HT-29 (cell line): ENCODE measurements at places on chromosomes 6 and 20. TPM values are rescaled to one million over a fixed set of nuclear protein-coding genes. Genes with fewer than 3 reads are reported as not detected.

- no peak for DNase-seq
These were observed 99.5 kb downstream of the PRDM1 start for GRCh38 chr6:106185615-106186014.

DNA sequence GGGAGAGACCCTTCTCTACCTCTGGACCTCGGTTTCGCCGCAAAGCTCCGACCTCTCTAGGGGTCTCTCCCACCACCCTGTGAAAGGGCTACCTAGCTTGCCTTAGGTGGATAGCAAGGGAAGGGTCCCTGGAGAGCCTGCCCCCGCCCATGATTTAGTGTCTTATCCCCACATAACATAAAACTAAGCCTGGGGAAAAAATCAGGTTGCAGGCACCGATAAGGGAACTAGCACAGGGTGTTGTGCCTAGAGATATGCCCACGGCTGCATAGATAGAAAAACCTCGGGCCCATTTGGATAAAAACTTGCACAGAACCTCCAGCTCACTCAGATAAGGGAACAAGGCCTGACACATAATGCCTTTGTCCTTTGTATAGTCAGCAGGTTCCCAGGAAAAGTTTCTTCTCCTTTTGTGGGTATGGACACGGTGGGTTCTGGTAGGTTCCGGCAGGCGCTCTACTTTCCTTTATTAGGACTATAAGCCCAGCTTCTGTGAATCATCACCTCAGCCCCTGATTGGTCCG lies 846 bp downstream of the ZSCAN31 start:
- peak; percentile 96 for DNase-seq

- DNase-seq = no peak
These were observed 598.4 kb upstream of the MARCKS start for GRCh38 chr6:113258771-113259170.

- no peak for DNase-seq
These were observed 662 bp upstream of the CCR6 start for GRCh38 chr6:167122041-167122826.

ARHGAP40 gene
- 0.05 TPM in 1 of 2 replicates, not detected in the other for total RNA-seq

- no peak for DNase-seq
These were observed 56.3 kb upstream of the OLIG3 start for GRCh38 chr6:137550535-137550934.

DNA sequence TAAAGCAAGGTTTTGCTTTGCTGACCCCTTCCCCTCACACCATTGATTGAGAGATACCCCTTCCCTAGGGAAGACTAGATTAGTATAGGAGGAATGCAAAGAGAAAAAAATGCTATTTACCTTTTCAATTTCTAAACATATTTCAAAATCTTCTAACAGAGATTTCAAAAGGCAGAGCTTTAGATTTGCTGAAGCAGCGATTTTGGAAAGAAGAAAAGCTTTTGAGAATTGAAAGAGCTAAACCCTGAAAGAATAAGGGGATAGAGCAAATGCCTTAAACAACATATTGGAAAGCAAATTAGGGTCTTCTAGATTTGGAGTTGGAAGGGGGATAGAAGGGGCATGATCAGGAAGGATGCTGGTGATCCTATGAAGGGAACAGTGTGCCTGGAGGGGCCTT lies 46.5 kb upstream of the KLHL31 start:
- no peak for DNase-seq

MYMX gene
- not detected in 2 replicates for total RNA-seq

DNA sequence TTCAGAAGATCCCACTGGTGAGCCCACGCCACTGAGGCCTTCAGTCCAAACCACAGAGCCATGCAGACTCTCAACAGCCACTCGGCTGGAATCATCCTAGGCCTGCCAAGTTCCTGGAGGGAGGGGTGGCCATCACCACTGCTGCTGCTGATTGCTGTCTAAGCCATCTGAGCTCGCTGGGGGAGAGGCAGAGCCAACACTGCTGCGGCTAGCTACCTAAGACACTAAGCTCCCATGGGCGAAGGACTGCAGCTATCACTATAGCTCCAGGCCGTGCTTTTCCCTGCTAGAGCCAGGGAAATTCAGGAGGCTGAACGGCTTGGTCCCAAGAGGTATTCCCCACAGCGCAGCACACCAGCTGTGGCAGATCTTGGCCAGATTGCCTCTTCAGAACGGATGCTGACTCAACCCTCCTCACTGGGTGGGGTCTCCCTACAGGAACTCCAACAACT lies 73.6 kb downstream of the TBC1D32 start:
- DNase-seq = no peak

DNA sequence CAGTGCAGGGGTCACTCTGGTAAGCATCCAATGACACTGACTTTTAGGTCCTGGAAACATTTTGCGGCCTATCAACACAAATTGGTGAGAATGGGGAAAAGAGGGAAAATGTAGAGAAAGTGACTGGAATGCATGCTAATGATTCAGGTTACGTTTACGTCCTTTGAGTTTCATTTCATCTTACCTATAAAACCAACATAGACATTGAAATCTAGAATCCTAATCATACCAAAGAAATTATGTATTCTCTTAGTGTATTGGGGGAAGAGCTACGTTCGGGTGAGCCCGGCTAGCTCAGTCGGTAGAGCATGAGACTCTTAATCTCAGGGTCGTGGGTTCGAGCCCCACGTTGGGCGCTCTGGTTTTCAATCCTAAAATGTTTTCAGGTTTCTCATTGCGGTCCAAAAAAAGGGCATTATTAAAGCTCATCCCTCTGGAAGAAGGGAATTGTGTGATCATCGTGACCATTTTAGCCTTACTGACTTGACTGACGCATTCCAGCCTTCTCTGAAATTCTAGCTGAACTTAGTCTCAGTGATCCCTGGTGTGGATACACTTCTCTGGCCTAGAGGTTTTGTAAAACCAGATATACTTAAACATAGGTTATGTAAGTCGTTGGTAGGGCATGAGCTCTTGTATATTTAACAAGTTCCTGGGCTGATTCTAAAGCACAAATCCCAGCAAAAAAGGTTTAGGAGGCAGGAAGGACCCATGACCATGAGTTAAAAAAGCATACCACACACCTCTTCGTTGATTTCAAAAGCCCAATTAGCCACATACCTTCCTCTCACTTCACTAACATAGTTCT lies 18.3 kb downstream of the HMGN4 start:
- peak; percentile 85 for DNase-seq

DNA sequence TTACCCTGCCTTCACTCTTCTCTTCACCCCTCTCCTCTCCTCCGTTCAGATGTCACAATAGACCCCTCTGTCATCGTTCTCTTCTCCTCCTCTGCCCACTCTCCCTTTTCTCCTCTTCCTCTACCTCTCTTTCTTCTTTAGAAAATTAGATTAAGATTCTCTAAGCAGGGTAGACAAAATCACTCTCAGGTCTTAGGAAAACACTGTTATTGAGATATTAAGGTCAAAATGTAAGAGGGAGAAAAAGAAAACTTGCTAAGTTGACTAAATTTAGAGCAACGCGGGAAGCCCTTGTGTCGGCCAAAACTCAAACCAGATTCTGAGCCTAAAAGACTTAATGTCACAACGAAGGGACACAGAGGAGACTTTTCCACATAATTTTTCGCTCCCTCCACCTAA lies 22.1 kb upstream of the ZNF184 start:
- no peak for DNase-seq

MUC21 gene
- total RNA-seq = not detected in 2 replicates

GRCh38 chr20:63139356-63139755 lies 76.6 kb downstream of the YTHDF1 start:
- no peak for DNase-seq

DNA sequence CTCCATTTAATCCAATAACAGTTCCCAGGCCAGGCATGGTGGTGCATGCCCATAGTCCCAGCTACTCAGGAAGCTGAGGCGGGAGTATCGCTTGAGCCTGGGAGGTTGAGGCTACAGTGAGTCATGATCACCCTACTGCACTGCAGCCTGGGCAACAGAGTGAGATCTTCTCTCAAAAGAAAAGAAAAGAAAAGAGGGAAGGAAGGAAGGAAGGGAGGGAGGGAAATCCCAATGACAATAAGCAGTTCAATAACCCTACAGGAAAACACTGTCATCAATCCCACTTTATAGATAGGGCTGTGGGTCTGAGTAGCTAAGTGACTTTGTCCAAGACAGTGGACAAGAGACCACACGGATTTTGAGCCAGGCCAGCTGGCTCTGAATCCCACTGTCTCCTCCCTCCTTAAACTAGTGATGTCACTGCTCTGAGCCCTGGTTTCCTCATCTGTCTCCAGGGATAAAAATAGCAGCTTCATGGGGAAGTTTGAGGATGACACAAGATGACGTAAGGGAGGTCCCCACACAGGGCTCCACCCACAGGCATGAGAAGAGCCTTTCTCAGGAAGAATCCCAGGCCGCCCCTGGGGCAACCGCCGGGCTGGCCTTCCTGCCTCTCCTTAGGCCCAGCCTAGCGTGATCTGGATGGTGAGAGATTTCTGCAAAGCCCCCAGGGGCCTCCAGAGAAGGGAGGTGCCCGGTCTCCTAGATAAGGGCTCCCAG lies 7.2 kb upstream of the TRIB3 start:
- no peak for DNase-seq

DNA sequence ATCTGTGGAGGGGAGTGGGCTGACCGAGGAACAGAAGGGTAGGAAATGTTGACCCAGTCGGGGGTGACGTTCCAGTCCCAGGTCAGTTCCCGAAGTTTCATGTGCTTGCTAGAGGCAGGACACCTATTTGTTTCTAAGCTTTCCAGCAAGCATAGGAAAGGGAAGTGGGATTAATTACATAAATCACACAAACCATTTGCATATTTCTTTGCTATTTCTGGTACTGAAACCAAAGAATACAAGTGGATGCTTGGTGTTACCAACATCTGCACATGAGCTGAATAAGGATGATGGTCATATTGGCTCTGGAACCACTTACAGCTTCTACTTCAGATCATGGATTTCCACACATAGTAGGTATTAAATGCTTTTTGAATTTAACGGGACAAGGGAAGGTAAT lies 546.5 kb downstream of the PRKN start:
- DNase-seq = no peak

SPDEF gene
- 55.1 and 59.6 TPM in 2 replicates for total RNA-seq

DNA sequence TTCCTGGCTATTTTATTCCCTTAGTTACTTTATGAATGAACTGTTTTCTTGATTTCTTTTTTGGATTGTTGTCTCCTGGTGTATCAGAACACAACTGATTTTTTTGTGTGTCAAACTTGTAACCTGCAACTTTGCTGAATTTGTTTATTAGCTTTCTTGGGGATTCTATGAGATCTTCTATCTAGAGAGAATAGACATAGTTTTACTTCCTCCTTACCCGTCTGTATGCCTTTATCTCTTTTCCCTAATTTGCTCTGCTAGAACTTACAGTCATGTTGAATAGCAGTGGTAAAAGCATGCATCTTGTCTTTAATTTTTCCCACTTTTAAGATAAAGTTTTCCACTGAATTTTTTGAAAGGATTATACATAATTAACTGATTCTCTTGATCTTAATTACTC lies 13.2 kb downstream of the RNF146 start:
- DNase-seq = no peak

DNA sequence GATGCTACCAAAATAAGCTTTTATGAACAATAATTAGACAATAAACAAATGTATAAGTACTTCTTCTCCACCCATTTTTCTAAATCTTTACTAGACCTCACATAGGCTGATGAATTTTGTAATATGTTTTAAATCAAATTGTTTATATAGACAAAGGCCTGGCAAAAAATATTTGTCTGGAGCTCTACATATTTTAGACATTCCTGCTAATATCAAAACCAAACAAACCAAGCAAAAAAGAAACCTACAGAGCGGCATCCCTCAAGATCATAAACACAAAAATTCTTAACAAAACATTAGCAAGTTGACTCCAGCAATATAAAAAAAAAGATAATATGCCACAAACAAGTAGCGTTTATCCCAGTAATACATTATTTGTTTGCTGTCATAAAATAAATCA lies 87.2 kb downstream of the ADAT2 start:
- no peak for DNase-seq

LPIN3 gene
- 8.9 and 11.2 TPM in 2 replicates for total RNA-seq

SMPDL3A gene
- total RNA-seq = 1.2 and 3.1 TPM in 2 replicates

CYB5R4 gene
- total RNA-seq = 5.5 and 7.8 TPM in 2 replicates

DNA sequence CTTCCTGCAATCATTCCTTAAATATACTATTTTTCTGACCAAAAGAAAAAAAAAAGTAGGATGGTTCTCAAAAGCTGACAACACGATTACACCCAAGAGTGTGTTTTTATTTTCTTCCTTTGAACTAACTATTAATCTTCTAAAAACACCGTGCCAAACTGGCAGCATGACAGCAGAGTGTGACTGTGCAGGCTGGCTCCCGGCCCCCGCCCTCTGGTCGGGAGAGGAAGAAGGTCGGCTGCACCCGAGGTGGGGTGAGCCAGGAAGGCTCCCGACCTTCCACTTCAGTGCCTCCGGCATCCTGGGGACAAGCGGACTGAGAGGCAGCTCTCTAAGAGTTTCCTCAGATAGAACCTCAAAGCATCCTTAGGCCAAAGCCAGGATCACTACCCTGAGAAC lies 29.2 kb downstream of the SLC22A23 start:
- DNase-seq = no peak

KCNK17 gene
- total RNA-seq = 0.13 TPM in 1 of 2 replicates, not detected in the other

SAMD10 gene
- total RNA-seq = 47.2 and 51.9 TPM in 2 replicates

FAM184A gene
- not detected in 2 replicates for total RNA-seq

DNA sequence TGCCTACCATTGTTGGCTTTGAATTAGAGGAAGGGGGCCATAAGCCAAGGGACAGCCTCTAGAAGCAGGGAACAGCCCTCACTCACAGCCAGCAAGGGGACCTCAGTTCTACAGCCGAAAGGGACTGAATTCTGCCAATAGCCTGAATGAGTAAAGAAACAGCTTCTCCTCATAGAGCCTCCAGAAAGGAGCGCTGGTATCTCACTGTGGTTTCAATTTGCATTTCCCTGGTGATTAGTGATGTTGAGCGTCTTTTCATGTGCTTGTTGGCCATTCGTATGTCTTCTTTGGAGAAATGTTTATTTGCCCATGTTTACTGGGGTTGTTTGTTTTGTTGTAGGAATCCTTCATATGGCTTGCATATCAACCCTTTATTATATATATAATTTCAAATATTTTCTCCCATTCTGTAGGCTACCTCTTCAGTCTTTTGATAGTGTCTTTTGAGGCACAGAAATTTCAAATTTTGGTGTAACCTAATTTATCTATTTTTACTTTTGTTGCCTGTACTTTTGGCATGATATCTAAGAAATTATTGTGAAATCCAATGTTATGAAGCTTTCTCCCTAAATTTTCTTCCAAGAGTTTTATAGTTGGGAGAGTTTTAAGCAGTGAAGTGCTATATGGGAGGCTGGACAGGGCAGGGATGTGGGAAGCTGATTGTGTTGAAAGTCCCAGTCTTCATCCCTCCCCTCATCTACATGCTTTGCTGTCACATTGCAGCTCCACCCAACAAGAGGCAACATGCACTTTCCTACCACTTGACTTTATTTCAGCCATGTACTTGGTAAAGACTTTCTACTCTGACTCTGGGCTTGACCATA lies 82.3 kb upstream of the SHLD1 start:
- no peak for DNase-seq
